ENCODE measurements at places on chromosomes 5 and 9.

DNA sequence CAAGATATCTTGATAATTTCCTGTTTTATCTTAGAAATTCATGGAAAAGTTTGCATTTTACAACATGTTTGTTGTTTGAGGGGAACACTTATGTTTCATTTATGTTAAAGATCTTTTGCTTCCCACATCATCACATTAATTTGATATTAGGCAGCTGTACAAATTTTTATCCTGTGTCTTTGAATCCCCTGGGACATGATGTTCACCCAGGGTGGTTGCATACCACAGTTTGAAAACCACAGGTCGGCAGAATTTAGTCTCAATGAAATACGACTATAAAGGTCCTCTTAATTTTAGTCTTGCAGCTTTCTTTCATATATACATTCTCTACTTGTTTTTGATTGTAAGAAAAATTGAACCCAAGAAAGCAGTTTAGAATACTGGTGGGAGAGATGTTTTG lies 3.7 kb downstream of the NAA35 start:
- no peak for DNase-seq

- DNase-seq, result no peak
Observed at GRCh38 chr9:31783491-31783890, 601.0 kb upstream of the ACO1 start.

DNA sequence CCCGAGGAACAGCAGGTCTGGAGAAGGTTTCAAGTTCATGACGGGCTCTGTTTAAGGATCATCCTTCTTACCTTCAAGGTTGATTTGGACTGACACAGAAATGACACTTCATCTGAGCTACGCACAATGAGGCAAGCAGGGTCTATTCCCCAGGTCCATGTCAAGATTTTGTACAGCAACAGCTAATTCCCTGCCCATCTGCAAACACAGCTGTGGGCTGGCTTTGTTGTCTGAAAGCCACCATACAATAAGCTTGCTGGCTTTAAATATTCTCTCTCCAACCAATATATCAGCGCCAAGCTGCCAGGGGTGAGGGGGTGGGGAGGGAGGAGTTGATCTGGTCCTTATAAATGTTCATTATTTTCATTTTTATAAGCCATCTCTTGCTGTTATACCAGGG lies 92.0 kb downstream of the OTULIN start:
- DNase-seq, result no peak

DNA sequence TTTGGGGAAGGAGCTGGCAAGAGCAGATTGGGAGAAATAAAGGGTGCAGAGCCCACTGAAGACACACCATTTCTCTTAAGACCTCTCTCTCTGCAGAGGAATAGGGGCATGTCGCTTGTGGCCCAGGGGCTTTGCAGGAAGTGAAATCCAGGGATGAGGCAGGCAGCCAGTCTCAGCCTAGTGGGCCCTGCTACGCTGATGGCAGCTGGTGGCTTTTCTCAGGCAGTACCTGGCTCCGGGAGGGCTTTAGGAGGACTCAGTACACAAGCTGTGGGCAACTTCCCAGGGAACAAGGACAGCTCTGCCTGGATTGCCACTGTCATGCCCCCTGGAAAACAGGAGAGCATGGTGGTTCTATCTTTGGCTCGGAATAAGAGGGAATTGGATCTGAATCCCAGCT lies 76.2 kb upstream of the NEURL1B start:
- DNase-seq, result no peak

GRCh38 chr9:75432888-75433287 lies 344.6 kb downstream of the OSTF1 start:
- no peak for DNase-seq

GRCh38 chr5:52743970-52744369 lies 43.7 kb upstream of the ITGA1 start:
- peak; percentile 84 for DNase-seq

GRCh38 chr9:14633148-14633547 lies 60.1 kb downstream of the ZDHHC21 start:
- DNase-seq, result no peak

DNA sequence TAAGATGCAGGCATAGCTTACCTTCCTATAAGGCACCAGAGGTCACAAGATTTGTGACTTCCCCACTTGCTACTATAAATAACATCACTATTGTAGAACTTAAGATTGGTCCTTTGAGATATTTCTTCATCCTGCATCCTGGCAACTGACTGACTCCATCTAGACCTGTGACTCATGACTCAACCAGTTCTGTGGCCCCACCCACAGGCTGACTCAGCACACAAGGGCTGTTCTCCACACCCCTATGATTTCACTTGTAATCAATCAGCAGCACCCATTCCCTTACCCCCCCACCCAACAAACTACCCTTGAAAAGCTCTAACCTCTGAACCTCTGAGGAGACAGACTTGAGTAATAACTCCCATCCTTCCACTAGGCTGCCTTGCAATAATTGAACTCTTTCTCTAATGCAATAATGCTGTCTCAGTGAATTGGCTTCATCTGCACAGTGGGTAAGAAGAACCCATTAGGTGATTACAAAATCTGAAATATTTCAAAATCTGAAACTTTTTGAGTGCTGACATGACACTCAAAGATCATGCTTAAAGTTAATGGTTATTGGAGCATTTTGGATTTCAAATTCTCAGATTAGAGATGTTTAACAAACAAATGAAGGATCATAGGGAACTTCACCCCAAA lies 296.7 kb downstream of the ARL15 start:
- DNase-seq, result peak; percentile 1

DNA sequence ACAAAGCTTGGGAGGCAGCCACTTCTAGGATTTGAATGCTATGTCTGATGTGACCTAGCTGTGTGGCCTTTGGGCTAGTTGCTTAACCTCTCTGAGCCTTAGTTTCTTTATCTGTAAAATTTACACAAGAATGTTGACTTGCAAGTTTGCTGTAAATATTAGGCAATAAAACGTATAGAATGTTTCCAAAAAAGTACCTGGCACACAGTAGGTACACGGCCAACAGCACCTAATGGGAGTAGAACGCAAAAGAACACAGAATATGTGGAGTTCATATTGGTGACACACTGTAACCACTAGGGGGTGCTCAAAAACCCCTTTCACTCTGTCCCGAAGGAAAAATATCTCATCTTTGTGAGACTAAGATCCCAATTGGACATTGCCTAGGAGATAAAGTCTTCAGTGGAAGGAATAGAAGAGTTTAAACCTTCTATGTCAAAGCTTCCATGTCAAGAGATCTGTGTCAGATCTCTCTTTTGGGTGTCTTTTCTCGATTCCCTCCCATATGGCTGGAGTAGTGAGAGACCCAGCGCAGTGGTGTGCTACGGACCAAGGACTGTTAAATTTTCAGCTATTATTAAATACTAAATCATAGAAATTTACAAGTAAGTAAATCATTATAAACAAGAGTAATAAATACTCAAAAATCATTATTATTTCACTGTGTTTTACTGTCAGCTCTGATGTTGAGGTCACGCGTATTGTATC lies 145.4 kb upstream of the RAD23B start:
- peak; percentile 28 for DNase-seq

GRCh38 chr5:1552521-1553255 lies 28.9 kb upstream of the LPCAT1 start:
- no peak for DNase-seq

GRCh38 chr5:110012145-110012544 lies 322.4 kb downstream of the MAN2A1 start:
- DNase-seq, result no peak

DNA sequence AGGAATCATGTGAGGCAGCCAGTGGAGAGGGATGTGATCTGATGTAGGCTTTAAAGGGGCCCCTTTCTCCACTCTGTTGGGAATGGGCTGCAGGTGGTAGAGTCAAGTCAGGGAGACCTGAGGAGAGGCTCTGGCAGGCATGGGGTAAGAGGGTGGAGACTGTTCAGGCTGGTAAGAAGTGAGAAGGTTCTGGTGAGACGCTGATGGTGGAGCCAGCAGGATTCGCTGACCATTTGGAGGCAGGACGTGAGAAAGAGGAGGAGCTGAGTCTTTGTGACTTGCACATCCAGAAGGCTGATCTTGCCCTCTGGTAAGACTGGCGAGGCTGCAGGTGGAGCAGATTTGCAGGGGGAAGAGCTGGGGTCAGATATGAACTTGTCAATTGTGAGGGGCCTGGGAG lies 248.0 kb downstream of the NSG2 start:
- no peak for DNase-seq

- no peak for DNase-seq
Observed at GRCh38 chr5:140383300-140383699, 18.3 kb upstream of the ANKHD1 start.

GRCh38 chr5:154265197-154265773 lies 74.8 kb downstream of the GALNT10 start:
- DNase-seq, result no peak

DNA sequence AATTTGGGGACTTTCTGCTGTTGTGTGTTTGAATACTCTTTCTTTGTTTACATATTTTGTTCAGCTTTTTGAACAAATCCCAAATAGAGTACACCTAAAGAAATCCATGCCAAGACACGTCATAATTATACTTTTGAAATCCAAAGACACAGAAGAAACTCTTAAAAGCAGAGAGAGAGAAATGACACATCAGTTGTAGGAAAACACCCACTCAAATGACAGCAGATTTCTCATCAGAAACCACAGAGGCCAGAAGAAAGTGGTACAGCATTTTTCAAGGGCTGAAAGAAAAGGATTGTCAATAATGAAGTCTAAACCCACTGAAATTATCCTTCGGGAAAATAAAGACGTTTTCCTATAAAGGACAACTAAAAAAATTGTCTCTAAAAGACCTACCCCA lies 378.6 kb downstream of the GADD45G start:
- no peak for DNase-seq

DNA sequence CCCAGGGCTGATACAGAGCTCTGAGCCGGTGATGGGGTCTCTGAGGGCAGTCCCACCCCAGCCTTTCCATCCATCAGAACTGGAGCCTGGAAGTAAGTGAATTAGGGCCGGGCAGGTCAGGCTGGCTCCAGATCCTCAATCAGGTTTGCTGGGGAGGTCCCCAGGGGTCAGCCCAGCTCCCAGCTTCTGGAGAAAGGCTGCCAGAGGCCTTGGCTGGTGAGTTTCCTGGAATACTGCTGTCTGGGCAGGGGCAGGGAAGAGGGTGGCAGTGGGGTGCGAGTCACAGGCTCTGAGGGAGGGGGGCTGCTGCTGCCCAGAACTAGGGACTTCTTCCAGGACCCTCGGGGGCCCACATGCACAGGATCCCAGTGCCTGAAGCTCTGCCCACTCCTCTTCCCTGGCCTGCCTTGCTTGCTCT lies 200.6 kb upstream of the MVB12B start:
- DNase-seq, result no peak

DNA sequence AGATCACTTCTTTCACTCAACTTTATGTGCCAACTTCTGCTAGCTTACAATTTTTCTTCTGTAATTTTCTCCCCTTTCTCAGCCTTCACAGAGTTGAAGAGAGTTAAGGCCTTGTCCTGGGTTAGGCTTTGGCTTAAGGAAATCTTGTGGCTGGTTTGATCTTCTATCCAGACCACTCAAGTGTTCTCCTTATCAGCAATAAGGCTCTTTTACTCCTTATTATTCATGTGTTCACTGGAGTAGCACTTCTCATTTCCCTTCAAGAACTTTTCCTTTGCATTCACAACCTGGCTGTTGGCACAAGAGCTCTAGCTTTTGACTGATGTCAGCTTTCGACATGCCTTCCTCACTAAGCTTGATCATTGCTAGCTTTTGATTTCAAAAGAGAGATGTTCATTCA lies 86.9 kb upstream of the ALDH1B1 start:
- no peak for DNase-seq

- DNase-seq, result no peak
Observed at GRCh38 chr5:95220381-95220780, 64.5 kb downstream of the MCTP1 start.

GRCh38 chr9:19320495-19320894 lies 59.5 kb downstream of the RPS6 start:
- DNase-seq, result no peak

DNA sequence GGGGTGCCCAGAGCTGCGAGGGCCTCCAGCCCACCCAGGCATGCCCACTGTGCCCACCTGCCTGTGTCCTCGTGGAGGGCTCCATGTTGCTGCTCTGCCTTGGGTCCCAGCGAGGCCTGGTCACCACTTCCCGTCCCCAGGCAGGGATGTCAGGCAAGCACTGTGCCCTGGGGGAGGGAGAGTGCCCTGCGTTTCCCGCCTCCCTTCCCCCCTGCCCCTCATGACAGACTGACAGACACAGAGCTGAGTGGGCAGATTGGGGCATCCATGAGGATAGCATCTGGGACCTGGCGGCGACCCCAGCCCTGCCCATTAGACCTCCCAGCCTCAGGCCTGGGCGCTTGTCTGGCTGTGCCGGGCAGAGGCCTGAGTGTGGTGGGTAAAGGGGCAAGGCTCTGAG lies 56.9 kb downstream of the KCNT1 start:
- no peak for DNase-seq

DNA sequence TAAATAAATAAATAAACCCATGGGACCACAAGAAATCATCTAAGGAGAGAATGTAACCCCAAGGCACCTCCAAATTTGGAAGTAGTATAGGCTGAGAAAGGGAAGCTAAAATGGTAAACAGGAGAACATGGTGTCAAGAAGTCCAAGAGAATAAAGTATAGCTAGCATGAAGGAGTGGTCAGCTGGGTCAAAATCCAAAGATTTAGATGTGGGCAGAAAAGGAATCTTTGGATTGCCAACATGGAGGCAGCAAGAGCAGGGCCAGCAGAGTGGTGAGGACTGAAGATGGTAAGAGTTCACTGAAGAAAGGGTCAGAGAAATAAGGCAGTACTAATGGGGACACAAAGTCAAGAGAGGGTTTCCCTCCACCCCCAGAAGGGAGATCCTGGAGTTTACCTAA lies 53.0 kb downstream of the TSSK1B start:
- DNase-seq, result no peak

- DNase-seq, result no peak
Observed at GRCh38 chr9:81594415-81594814, 94.9 kb downstream of the TLE1 start.

DNA sequence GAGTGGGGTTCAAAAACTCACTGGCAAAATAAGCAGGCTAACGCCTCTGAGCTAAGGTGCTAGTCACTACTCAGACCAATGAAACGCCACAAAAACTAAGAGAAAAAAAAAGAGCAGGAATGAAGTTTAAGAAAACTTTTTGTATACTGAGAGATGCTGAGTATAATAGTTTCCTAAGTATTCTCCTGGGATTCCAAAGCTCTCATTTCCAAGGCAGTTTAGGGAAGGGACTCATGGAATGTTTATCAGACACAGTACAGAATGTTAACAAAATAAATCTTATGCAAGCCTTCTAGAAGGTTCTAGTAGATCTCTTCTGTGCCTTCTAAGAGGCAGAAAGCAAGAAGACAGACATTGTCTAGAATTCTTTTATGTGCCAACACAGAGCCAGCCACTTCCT lies 361.9 kb downstream of the MTRR start:
- DNase-seq, result no peak
